HCT116 (cell line): ENCODE measurements at places on chromosomes 6 and 20. TPM values are rescaled to one million over a fixed set of nuclear protein-coding genes. Genes with fewer than 3 reads are reported as not detected.

DNA sequence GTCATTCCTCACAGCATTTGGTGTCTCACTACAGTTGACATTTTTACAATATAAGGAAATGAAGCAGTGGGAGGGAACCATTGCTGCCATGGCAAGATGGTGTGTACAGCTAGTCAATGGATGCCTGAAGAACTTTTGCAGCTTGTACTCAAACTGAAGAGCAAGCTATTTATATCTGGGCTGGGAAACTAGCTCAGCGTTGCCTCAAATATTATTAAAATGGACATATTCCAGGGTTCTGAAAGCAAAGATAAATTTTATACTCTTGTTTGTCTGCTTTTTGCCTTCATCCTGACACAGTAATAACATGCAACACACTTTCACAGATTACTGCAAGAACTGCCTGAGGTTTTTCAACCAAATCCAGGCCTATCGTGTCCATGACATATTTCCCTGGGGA, 156.4 kb upstream of the COL21A1 start:
- no peak for DNase-seq

DNA sequence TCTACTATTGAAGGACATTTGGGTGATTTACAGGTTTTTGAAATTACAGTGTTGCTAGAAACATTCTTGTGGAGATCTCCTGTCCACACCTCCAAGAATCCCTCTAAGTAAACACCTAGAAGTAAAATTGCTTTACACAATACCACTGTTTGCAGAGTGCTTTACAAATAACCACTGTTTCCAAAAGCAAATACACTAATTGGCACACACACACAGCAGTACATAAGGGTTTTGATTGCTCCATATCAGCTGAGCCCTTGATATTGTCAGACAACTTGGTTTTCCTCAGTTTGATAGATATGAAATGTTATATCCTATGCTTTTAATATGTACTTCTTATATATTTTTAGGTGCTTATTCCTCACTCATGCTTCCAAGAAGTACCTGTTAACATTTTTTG, 6.3 kb downstream of the HMGN4 start:
- no peak for DNase-seq

GRCh38 chr6:87184762-87185250, 29.4 kb downstream of the ZNF292 start:
- DNase-seq: no peak

TFAP2B gene
- not detected for total RNA-seq

- DNase-seq: no peak
Observed at GRCh38 chr6:41546475-41546865, 289 bp downstream of the FOXP4 start.

GRCh38 chr6:37021356-37022129, 16.1 kb downstream of the FGD2 start:
- DNase-seq: no peak

CNR1 gene
- total RNA-seq: not detected

CFB gene
- total RNA-seq: 1.5 TPM

GRCh38 chr20:57883761-57884160, 173.9 kb upstream of the PMEPA1 start:
- DNase-seq: no peak
